ENCODE measurements at places on chromosomes 6 and 20.

- no peak for DNase-seq
Observed at GRCh38 chr6:149833651-149834050, 30.5 kb downstream of the LRP11 start.

DNA sequence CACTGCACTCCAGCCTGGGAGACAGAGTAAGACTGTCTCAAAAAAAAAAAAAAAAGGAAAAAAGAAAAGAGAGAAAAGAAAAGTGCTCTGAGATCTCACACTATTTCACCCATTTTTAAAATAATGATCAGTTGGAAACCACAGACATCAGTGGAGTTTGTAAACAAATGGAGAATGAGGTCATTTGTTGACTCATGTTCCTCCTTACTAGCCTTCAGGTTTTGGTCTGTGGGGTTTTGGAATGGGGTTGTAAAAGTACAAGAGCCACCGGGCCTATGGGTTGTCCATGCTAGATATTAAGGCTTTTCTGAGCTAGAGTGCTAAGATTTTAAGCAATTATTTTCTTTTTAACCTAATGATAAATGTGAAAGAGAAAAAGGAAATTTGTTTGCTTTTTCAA lies 104.4 kb upstream of the PRL start:
- DNase-seq, result no peak

GRCh38 chr6:113782636-113783035 lies 74.5 kb upstream of the MARCKS start:
- no peak for DNase-seq

- DNase-seq, result no peak
Observed at GRCh38 chr6:131101911-131102680, 33.2 kb upstream of the AKAP7 start.

GRCh38 chr20:57600320-57601210 lies 19.7 kb downstream of the ZBP1 start:
- no peak for DNase-seq

- DNase-seq, result no peak
Observed at GRCh38 chr6:164021589-164022250, 607.2 kb downstream of the QKI start.

DNA sequence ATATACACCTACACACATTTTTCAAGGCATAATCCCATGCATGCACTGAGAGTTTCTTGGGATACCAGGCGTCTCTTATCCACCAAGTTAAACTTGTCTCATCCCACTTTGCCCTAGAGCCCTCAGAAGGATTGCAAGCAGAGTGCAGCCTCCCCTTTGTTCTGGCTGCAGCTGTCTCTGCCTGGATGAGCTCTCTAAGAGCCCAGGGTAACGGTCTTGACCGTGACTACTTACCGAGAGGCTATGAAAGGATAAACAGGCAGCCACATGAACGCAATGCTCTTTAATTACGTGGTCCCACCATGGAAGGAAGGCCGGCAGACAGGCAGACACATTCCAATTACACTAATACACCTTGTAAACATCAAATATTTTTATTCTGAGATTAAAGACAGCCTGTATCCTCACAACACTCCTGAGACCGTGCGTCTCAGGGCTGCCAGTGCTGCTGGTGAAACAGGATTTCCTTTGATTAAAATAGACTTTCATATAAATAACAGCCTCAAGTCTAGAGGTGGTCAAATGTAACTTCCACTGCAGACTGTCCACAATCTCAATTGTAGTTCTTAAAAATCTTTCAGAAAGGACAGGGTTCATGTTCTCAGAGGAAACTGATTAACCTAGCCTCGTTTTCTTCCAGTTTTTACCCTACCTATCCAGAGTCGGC lies 210.0 kb upstream of the PRDM1 start:
- DNase-seq, result no peak

- DNase-seq, result no peak
Observed at GRCh38 chr6:35397806-35398418, 54.2 kb upstream of the FANCE start.

- DNase-seq, result no peak
Observed at GRCh38 chr20:57461726-57462125, 63.2 kb downstream of the CTCFL start.

- DNase-seq, result no peak
Observed at GRCh38 chr20:20075032-20075431, 22.7 kb downstream of the CFAP61 start.

GRCh38 chr20:43839793-43840199 lies 74.9 kb upstream of the TOX2 start:
- no peak for DNase-seq

- DNase-seq, result no peak
Observed at GRCh38 chr6:110013386-110013785, 35.3 kb downstream of the GPR6 start.

GRCh38 chr6:71292001-71292400 lies 3.4 kb downstream of the OGFRL1 start:
- no peak for DNase-seq

GRCh38 chr20:37737826-37738420 lies 44.1 kb downstream of the CTNNBL1 start:
- DNase-seq, result peak; percentile 68

GRCh38 chr6:140601021-140601808 lies 1226.8 kb upstream of the CITED2 start:
- DNase-seq, result no peak

GRCh38 chr6:31614075-31614619 lies 887 bp upstream of the AIF1 start:
- DNase-seq, result no peak

Measured in heart left ventricle (tissue), 16 donors.